ENCODE measurements at places on chromosomes 5 and 9.
A peak's percentile ranks its signal among the peaks of the same experiment; 100 is the strongest.

DNA sequence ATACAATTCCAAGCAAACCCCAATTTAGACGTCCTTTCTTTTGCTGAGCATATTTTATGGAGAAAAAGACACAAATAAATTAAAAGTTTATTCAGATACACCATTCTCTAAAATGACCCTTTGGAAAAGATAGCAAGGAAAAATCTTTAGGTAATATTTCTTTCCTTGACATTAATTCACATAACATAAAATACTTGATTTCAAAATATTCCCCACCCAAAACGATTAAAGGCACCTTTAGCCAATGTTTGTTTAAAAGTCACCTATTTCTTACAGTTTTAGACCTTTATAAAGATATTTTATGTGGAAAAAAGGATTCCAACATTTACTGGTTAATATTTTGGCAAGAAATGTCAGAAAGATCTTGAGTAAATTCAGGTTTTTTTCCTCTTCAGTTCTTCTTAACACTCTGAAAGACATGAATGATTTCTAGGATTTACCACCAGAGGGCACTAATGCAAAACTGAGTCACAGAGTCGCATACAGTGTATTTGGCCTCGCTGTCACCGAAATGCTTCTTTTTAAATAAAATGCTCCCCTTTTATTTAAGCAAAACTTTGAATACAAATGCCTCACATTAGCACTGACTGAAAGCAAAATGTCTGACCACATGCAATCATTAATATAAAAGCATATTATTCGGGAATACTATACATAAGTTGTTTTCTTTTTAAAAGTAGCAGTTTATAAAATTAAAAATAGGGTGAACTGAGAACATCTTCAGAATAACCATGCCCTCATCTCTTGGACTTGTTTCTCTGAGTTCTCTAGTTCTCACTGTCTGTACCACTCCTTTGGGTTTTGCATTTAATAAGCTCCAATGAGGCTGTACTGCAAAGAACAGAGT is 122.5 kb downstream of the SLC1A3 start:
- DNase-seq, result peak; percentile 80

DNA sequence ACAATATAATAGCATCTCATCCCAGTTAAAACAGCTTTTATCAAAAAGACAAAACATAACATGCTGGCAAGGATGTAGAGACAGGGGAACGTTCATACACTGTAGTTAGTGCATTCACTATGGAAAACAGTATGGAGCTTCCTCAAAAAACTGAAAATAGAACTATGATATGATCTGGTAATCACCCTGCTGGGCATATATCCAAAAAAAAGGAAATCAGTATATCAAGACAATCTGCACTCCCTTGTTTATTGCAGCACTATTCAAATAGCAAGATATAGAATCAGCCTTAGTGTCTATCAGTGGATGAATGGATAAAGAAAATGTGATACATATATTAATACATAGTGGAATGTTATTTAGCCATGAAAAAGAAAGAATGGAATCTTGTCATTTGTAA is 88.5 kb downstream of the PBX3 start:
- no peak for DNase-seq

- no peak for DNase-seq
These were observed 12.2 kb upstream of the SLC38A9 start for GRCh38 chr5:55724281-55724680.

DNA sequence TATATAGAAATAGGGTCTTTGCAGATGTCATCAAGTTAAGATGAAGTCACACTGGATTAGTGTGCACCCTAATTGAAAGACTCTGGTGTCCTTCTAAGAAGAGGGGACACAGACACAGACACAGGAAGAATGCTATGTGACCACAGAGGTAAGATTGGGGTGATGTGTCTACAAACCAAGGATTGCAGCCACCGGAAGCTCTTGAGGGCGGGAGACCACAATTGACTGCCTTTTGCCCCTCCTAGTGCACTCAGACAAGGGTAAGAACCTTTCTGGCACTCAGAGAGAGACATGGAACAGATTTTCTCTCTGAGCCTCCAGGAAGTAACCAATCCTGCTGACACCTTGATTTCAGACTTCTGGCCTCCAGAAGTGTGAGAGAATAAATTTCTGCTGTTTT is 51.2 kb upstream of the ARAP3 start:
- no peak for DNase-seq

GRCh38 chr9:33880211-33881089 is 63.5 kb downstream of the UBE2R2 start:
- no peak for DNase-seq

DNA sequence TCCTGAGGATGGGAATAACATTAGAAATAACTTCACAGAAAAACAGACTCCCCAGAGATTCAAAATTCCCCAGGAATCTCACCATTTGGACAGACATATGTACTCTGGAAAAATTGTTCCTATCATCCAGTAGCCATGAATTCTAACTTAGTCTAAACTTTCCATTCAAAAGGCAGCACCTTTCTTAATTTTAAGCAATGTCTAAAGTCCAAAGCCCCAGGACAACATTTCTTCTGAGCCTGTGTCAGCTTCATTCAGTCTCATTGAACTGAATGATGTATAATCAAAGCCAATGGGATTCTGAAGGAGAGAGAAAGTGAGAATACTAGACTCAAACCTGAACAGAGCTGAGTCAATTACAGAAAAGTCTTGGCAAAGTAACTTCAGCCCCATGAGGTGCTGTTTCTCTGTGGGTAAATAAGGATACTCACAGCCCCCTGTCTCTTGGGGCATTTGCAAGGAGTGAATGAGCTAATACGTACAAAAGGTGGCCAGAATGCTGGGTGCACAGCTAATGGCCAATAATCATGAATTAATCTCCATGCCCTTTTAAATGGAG is 140.6 kb downstream of the SEMA5A start:
- no peak for DNase-seq

DNA sequence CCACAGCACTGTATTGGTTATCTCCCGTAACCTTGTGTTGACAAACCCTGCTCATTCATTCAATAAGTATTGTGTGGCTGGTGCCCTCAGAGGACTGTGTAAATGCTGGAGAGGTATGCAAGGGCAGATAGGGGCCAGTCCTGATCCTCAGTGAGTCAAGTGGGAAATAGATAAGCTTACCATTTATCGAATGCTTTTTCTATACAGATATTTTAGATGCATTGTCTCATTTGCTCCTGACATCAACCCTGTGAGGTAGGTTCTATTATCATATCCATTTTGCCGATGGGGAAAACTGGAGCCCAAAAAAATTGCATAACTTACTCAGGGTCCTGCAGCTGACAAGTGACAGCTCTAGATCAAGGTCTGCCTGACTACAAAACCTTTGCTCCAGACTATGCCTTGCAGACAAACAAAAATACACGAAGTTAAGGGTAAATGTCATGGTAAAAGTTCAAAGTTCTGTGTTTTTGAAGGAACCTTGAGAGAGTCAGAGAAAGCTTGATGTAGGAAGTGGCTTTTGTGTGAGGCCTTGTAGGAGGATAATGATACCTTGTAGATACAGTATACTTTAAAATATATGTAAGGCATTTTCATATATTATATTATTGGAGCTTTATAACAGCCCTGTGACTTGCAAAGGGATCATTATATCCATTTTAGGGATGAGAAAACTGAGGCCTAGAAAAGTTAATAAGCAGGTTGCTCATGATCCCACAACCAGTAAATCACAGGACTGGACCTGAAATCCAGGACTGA is 22.7 kb downstream of the CYFIP2 start:
- DNase-seq, result no peak

- no peak for DNase-seq
These were observed 757 bp downstream of the NRARP start for GRCh38 chr9:137301081-137301947.

DNA sequence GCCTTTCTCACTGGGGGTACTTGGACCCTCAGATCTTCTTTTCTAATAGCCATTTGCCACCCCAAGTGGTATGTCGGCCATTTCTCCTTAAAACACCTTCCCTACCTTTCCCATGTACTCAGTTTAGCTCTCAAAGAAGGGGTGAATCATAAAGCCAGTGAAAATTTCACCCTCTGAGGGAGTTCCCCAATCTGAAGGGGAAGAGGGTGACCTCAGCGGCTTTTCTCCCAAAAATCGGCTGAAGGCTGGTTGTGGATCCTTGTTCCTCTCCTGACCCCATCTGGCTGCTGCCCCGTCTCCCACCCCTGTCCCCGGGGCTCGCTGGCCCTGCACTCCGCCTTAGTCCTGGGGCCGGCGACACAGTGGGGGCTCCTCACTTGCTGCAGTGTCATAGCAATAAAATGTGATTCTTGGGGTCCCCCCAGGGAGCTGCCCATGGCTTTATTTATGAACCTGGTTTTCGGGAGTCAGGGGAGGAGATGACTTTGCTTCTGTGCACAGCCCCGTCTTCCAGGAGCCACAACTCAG is 17.3 kb upstream of the LTC4S start:
- no peak for DNase-seq

DNA sequence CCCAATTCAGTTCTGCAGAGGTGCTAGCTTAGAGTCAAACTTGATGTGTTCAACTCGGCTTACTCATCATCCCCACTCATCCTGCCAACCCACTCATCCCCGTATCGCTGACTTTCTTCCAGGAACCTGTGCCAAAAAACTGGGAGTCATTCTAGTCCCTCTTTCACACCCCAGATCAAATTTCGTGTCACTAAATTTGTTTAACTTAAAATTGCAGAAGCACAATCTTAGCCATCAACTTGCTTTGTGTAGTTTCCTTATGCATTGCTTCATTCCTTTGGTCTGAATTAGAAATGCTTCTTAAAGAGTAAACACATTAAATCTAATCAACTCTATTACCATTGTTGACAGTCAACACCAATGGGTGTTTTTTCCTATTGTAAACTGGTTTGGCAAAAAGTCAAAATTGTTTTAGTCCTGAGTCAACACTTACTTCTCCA is 162.4 kb downstream of the TTC39B start:
- DNase-seq, result no peak
